ENCODE measurements at places on chromosomes 2 and 18.

DNA sequence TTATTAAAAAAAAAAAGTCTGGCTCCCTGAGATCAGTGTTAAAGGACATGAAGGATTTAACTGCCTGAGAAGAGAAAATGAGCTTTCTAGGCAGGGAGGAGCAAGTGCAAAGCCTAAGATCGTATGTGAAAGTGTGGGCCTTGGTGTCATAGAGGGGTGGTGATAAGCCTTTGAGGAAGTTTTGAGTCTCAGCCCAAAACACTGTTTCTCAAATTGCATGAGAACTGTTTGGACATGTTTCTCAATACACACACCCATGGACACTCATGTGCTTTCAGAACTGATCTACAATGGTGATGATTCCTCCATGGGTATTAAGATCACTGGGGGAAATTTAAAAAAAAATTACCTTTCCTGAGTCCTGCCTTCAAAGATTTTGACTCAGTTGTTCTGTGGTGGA, 336.7 kb upstream of the RND3 start:
- DNase-seq, result no peak

- DNase-seq, result peak; percentile 79
These were observed 89.1 kb downstream of the HS1BP3 start for GRCh38 chr2:20561637-20562454.

DNA sequence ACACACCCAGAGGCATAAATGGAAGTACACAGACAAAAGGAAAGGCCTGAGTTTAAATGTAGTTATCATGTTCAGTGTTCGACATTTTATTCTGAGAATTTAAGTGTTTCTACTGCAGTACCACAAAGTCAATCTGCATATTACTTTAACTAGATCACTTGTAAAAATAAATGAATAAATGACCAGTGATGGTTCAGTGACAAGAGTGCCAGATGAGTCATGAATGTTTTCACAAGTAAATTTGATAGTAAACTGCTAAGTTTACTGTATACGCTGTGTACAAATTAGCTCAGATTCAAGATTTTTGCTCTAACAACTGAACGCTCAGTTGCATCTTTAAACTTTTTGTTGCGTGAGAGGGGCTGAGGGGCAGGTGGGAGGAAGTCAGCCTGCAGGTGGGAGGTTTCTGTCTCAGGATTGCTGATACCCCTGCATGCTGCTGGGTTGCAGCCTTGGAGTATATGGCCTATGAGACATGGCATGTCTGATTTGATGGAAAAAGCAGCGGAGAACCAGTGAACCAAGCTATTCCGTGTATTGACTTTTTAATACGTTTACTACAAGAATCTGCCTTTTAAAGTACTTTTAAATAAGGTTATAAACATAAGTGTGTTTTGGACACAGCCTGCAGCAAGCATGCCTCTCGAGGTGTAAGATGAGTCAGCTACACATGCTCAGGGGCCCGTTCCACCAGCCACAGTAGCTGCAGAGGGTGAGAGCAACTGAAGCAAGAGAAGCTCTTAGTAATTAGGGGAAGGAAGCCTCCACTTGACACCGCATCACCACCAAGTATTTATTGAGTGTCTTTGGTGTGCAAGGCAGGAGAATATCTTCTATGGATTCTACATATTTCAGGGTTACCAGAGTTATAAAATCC, 245.1 kb downstream of the NEDD4L start:
- peak; percentile 17 for DNase-seq

DNA sequence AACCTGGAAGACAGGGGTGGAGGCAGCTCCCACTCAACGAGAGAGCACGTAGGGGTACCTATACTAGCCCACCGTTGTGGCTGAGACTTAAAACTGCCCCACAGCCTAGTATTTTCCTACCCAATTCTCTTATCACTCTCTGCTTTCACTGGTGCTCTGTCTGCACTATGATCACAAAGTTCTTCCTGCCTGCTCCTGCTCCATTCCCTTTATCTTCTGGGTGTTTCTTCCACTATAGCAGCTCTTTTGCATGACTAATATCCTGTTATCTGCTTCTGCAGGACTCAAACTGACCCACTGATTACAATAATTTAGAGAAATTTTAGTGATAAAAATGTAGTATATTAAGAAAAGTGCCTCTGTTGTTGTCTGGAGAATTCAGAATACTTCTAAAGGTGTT, 184.8 kb downstream of the LRP1B start:
- no peak for DNase-seq

DNA sequence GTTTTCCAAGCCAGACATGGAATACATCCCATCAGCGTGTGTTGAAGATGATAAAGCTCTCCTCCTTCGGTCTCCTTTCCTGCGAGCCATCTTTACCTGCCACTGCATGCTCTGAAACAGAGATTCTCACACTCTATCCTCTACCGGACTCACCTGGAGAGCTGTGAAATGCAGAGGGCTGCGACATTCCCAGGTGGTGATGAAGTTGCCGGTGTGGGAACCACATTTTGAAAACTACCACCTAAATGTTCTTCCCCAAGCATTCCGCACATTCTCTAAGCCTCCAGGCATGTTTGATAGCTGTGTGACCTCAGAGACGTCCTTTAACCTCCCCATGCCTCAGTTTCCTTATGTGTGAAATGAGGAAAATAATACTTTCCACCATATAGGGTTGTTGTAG, 226.2 kb upstream of the RAB6C start:
- no peak for DNase-seq

DNA sequence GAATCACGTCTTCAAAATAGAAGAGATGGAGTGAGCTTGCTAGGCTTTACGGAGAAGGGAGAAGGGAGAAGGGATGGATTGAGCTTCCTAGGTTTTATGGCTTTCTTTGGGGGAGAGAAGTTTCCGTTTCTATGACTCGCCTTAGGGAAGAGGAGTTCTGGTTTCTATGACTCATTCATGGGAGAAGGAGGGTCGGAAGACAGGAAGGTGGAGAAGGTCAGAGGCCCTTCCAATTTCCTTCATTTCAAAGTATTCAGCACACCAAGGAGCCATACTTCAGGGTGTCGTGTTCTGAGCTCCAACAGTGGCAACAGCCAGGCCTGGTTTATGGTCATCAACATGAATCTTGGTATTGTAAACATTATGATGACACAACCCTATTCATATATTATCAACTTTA, 284.7 kb upstream of the VWC2L start:
- DNase-seq, result peak; percentile 59

DNA sequence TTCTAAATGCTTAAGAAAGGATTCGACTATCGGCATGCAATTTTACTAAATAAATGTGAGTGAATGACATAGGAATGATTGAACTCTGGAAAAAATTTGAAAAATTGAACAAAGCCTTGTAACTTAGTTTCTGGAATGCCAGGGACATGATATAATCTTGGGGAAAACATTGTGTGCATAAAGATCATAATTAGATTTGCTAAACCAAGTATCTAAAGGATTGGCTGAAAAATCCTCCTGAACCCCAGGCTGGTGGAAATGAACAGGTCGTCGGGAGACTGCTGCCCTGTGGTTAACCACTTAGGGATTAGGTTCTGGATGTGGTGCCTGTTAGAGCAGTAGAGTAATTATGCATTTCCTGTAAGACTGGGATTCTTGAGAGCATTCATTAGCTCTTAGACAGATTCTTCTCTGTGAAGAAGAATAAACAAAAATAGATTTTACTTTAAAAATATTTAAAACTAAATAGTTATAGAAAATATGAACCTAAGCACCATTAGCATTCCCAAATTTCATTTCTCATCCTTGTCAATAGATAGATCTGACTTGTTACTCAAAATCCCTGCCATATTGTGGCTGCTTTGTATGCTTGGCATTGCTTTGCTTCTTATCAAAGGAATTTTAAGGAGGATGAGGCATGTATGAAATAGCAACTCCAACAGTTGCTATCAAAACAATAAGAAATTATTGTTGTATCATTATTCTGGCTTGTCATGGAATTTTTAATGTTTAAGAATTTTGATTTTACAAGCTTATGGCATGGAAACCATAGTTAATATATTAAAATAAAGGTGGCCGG, 55.9 kb downstream of the LYPD6B start:
- peak; percentile 75 for DNase-seq

- peak; percentile 11 for DNase-seq
These were observed 149.1 kb downstream of the GREB1L start for GRCh38 chr18:21391074-21391673.

DNA sequence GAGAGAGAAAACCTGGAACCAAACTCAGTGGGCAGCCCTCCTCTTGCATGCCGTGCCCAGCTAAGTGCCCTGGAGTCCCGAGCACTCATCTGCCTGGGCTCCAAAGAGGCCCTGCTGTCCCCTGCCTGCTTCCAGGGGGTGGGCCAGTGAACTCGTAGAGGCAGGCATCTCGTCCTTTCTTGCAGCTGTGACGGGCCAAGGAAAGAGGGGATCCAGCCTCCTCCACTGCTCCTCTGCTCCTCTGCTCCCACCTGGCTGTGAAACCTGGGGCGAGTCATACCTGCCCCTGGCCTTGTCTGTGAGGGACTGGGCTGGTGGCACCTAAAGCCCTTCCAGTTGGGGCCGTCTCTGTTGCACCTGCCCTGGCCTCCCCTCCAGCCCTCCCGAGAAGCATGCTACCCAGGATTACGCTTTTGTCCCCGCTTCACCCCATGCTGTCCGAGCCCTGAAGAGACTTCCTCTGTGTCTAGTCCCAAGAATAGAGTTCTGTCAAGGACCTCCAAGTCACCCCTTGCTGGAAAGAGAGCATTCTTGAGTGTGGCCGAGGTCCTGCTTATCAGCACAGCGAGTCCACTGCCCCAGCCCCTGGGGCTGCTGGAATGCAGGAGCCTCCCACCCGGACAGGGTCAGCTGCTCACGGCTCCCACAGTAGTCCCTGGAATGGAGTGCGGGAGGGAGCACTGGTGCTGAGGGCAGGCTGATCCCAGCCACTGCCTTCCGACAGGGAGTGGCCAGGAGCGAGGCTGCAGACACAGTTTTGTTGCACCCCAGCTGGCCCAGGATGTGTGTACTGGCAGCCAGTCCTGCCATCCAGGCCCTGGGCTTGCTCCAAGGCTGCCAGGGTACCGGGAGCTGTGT, 14.3 kb downstream of the KCNK3 start:
- DNase-seq, result no peak

DNA sequence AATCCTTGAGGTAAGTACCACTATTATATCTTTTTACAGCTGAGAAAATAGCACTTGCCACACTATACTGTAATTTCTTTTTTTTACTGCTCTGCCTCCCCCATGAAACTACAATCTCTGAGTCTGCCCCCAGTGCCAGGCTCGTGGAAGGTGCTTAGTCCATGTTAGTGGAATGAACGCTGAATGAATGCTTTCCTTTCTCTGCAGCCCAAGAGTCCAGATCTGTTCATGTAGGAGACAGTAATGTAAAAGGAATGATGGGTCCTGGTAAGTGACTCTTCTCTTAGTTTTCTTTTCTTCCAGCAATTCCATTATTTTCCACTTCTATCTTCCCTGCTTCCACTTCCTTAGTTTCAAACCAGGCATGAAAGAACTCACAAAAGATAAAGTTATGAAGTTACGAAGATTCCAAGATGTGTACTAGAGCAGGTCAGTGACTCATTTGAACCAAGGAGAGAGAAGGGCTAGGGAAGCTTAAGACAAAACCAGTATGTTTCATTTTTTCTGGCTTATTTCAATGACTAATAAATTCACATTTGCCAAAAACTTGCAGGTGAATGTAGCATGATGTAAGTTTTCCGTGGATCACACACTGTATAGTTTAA, 46.0 kb downstream of the ARHGEF33 start:
- DNase-seq, result no peak

DNA sequence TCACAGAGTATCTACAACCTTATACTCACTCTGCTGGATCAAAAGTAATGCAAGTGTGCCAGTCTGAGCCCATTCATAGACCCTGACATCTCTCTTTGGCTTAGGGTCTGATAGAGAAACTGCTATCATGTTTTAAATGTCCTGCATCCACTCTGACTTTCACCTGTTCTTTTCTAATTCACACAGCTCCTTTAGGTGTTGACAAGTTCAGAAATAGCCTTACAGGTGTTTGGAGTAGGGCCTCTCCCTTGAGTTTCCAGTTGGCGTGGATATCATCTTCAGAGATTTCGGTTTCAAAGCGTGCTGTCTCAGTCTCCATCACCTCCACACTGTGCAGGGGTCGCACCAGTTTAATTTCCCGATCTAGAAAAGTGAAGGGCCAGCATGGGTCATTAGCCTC, 150.3 kb downstream of the PLEKHA3 start:
- DNase-seq, result no peak

DNA sequence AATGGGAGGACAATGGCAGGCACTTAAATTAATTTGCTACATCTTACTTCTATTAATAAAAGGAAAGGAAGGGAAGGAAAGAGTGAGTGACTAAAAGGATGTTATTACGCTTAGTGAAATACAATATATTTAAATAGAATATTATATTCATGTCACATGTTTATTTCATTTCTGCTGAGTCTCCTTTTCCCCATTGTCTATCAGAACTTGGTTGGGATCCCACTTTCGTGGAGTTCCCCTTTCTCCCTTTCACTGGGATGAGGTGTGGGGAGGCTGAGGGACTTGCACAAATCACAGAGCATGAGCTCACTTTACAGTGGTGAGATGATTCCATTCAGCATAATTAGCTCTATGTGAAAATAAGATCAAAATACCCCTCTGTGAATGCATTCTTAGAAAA, 730.6 kb downstream of the TSN start:
- DNase-seq, result peak; percentile 89

- no peak for DNase-seq
These were observed 7.6 kb upstream of the ZFAND2B start for GRCh38 chr2:219198974-219199373.

GRCh38 chr2:152477347-152478092, 142.5 kb downstream of the FMNL2 start:
- no peak for DNase-seq

DNA sequence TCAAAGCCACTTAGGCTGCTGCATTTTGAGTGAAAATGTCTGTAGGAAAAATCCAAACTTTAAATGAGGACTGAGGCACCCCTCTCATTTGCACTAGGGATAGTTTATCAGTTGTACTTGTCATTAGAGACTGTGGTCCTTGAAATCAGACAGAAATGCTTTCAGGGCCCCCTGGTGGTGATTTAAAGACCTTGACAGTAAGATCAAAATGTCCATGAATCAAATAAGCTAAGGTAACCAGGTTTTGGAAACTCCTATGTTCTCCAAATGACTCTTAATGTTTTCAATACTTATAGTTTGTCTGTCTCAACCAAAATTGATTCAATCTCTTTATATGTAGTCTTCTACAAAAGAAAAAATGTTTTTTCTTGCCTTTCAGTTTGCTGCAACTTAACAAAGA, 28.8 kb upstream of the DDX18 start:
- DNase-seq, result peak; percentile 67

- DNase-seq, result no peak
These were observed 36.1 kb downstream of the NHEJ1 start for GRCh38 chr2:219124381-219125110.

DNA sequence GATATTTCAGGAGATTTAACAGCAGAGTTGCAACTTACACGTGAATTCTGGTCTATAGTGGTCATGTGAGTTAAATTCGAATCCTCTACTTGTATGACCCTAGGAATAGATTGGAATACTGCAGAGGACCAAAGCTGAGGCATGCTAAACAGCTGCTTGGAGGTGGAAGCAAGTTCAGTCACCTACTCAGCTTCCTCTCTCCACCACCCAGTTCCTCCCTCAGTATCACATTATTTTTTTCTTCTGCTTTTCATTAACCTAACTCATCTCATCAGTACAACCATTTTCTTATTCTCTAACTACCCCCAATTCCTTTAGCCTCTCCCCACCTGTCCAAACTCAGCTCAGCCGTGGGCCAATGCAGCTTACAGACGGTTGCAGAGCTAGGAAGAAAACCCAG, 385.5 kb downstream of the SETBP1 start:
- no peak for DNase-seq

- no peak for DNase-seq
These were observed 21.5 kb upstream of the ALKAL2 start for GRCh38 chr2:309148-309953.
